SJSA1 (cell line): ENCODE measurements at places on chromosomes 16 and 17. TPM values are rescaled to one million over a fixed set of nuclear protein-coding genes. Genes with fewer than 3 reads are reported as not detected.
A peak's percentile ranks its signal among the peaks of the same experiment; 100 is the strongest.

DNA sequence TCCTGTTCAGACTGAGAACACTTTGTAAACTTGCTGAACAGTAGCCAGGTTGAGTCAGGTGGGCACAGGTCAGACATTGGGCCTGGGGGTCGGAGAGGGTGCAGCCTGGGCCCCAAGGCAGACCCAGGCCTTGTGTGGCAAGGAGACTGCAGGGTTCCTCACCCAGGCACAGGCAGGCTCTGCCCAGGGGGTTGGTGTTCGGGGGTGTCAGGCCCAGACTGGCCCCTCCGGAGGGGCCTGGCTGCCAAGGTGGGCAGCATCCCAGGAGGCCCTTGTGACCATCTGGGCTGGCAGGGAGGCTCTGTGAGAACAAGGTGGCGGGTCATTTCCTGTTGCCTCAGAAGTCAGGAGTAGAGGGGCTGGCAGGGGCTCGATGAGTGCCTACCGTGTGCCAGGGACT, 585 bp upstream of the MYO15A start:
- no peak for DNase-seq

DNA sequence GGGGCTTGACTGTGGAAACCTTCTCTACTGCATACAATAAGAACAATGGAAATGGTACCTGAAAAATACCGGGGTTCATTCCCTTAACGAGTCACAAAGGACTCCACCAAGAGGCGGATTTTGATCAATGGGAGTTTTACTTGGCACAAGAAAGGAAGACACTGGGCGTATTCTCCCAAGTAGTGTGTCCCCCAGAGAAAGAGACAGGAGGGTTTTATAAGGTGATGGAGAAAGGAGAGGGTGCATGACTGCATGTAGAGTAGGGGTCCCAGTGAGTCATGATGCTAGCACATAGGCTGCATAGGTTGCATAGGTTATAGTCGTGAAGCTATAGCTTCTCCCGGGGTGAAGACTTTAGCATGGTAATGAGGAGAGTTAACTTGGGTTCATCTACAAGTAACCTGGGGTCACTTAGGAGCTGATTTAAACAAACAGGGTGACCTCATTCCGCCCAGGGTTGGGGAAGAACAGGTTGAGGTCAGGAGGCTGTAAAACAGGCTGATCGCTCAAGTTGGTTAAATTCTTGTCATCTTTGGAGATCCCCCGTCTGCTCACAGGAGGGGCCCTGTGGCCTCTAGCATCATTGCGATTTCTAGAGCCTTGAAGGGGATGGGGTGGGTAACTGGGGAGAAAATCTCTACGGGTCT, 1.5 kb downstream of the MPV17L start:
- DNase-seq, result no peak

GRCh38 chr17:72120642-72121163, at the start of gene SOX9:
TSS of gene SOX9 (plus strand) at chr17:72121020. CDS start at chr17:72121392, 372 bp downstream.
- peak; percentile 88 for DNase-seq

GRCh38 chr17:50943575-50943933, 77.4 kb upstream of the TOB1 start:
- no peak for DNase-seq

GRCh38 chr17:78933959-78934568, 8.9 kb upstream of the TIMP2 start:
- DNase-seq, result peak; percentile 99

DNA sequence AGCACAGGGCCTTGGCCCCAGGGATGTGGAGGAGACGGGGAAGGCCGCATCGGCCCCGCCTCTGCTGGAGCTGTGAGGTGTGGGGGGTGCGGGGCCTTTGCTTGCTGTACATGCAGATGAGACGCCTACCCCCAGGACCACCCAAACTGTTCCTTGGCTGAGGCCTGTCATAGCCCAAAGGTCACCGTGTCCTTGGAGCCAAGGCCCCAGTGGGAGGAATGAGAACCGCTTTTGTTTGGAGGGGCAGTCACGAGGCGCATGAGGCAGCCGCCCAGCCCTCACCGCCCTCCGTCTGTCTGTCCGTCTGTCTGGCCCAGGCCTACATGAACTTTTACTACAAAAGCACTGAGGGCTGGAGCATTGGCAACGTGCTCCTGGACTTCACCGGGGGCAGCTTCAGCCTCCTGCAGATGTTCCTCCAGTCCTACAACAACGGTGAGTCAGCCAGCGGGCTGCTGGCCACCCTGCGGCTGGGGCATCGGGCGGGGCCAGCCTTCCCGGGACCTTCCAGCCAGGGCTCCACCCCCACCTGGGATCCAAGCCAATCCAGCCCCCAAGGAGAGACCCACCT, 8.8 kb downstream of the TAX1BP3 start:
- peak; percentile 90 for DNase-seq

DNA sequence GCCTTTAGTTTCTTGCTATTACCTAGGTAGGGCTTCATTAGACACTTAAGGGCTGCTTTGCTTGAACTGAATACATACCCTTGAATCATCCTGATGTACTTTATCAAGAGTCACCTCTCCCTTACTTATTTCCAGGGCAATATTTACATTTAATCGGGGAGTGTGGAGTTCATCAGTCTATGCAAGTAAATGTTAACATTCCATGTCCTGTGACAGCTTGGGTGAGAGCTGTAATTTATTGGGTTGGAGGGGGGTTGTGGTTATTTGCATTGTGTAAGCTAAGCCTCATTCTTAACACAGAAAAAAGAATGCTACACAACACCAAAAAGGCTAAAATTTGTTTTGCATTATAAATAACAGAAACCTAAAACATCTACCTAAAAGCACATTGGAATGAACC, 16.7 kb downstream of the KCNJ16 start:
- DNase-seq, result no peak

DNA sequence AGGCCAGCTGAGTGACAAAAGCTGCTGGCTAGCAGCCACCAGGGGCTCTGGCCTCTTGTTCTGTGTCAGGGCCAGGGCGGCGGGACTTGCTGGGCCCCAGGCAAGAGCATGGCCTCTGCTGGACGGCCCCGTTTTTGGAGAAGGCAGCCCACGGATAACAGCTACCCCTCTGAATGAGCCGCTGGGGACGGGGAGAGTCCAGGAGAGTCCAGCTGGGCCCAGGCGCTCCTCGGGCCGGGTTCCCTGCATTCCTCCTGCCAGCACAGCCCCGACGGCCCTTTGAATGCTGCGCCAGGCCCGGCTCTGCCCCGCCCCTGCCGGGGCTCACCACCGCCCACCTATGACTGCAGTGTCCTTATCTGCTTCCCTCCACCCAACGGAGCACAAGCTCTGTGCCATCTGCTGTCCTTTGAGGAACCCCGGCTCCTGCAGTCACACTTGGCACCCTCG, 33.4 kb downstream of the SLC7A5 start:
- DNase-seq, result no peak

DNA sequence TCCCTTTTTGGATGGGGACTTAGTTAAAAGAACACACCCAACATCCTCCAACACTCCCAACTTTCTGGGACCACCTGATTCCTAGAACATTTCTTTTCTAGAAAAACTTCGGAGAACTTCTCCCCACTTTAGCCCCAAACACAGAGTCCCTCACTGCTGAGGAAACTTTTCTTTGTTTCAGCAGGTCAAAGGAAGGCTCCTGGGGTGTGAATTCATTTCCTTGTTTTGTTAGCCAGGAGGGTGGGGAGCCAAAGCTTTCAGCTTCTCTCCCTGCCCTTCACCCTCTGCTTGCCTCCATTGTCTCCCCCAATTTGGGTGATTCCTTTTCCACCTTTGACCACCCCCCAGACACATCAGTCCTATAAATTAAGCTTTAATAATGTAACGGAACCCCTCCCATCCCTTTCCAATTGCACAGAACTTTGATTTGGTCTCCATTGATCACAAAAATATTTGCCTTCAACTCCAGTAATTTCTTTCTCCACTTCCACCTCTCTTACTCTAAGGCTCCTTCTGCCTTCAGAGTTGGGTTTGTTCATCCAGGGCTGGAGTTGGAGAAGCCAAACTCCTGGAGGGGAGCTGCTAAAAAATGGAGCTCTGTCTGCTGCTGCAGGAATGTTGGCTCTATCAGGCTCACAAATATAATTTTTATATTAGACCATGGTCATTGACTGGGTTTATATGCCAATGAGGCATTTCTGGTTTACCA, 10.3 kb downstream of the HOXB4 start:
- DNase-seq, result no peak

GRCh38 chr17:6994118-6994598, 1.7 kb upstream of the ALOX12 start:
- no peak for DNase-seq

- DNase-seq, result no peak
Measured at GRCh38 chr17:27899525-27899924, 6.4 kb upstream of the LYRM9 start.

GRCh38 chr17:12691173-12691572, 25.5 kb downstream of the MYOCD start:
- DNase-seq, result no peak

DNA sequence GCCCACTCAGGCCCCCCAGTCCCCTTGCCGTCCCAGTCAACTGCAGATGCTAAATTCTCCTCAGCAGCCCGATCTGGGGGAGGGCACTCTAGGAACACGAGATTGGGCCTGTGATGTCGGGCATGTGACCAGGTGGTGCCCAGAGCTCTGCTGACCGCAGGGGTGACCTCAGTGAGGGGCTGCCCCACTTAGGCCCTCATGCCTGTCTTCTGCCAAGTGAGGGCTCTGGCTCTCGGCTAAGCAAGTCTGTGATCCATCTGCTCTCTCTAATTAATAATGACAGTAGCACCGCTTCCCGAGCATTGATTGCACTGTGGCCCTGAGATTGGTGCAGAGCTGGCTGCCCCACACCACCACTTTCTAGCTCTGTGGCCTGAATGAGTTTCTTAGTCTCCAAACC, 138.8 kb downstream of the MRM1 start:
- DNase-seq, result no peak

DNA sequence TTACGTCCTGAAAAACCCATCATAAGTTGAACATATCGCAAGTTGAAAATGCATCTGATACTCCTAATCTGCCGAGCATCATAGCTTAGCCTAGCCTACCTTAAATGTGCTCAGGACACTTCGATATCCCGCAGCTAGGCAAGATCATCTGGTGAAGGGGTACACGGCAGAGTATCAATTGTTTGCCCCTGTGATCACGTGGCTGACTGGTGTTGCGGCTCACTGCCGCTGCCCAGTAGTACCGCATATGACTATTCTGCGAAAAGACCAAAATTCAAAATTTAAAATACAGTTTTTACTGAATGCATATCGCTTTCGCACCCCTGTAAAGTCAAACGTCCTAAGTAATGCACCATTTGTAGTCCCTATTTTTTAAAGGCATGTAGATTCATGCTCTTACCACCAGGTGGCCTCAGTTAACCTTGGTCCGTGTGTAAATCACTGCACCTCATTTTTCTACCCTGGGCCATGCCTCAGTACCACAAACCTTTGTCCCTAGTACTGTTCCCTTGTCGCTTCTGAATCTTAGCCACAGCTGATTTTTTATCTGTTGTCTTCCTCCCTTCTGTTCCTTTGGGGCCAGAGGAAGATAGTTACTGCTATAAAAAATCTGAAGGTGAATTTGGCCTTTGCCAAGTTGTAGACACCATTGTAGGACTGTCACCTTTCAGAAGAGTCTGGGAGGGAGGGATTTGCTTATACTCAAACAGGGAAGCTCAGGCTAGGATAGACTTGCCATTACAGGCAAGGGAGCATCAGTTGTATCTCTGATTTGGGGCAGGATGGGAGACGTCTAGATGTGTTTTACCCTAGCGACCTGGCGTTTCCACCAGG, 34.4 kb downstream of the WWP2 start:
- peak; percentile 46 for DNase-seq

- DNase-seq, result no peak
Measured at GRCh38 chr17:13194887-13195286, 177.1 kb upstream of the ELAC2 start.

DNA sequence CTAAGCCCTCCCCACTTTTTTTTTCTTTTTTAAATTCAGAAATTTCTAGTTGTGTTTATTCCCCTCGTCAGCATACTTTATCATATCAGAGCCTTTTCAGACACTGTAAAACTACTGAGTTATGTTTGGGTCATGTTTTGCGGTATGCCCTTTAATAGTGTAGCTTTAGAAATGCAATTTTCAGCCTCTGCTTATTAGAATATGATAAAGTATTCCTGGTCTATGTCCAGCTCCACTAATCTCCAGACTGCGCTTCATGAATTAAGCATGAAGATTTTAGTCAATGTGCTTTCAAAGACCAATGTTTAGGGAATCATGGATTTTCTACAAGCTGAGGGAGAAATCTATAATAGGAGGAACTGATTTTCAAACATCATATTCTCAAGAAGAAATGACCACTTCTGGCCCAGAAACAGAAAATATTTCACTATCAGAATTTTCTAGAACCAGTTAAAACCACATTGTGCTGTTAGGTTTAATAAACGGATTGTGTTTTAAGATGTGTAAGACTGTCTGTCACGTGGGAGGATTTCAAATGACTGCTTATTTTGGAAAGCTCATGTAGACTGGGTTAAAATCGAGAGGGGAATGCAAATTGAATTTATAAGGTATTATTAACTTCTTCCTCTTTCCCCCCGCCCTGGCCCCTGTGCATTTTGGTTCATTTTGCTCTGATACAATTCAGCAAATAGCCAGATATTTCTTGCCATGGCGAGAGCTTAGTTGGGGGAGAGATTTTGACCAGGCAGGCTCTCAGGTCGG, 498.5 kb downstream of the WWOX start:
- DNase-seq, result no peak

GRCh38 chr16:72704746-72705372, 343.1 kb downstream of the ZFHX3 start:
- DNase-seq, result no peak

- DNase-seq, result no peak
Measured at GRCh38 chr17:1639549-1640180, 5.9 kb downstream of the SCARF1 start.

DNA sequence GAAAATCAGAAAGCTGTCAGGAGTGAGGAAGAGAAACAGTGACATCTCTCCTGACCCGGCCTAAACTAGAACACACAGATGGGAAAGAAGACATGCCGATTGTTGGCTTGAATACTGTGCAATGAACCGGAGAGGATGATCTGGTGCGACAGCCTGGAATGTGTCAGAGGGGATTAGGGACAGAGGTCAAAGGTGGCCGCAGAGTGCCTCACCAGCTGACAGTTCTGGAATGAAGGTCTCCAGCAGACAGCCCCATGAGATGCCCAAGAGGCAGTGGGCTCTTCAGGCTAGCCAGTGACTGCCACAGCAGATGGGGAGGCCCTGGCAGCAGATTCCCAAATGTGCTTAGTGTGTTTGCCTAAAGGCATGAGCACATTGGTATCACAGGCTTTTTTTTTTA, 623.2 kb downstream of the CDH8 start:
- no peak for DNase-seq

- no peak for DNase-seq
Measured at GRCh38 chr16:88539261-88539651, 30.9 kb upstream of the ZC3H18 start.

DNA sequence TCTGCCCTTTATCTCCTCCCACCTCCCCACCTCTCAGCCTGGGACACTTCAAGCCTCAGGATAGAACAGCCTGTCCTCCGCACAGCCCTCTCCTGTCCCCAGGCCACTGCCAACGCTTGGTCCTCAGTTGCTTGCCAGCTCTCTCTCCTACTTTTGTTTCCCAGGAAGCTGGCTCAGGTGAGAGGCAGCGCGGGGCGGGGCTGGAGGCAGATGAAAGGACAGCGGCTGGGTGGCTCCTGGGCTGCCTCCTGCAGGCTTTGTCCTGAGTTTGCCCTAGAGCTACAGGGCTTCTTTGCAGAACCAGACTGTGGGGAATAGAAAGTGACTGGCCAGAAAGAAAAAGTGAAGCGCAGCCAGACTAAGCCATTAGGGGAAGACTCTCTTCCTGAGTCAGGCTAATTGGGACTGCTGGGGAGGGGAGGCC, 48.2 kb upstream of the CDC42EP4 start:
- DNase-seq, result no peak

KRT17 gene
- total RNA-seq, result 3,176 and 3,345 TPM in 2 replicates

PLEKHH3 gene
- total RNA-seq, result 3.8 and 8.8 TPM in 2 replicates

CNTNAP4 gene
- not detected in 2 replicates for total RNA-seq

ZNF385C gene
- total RNA-seq, result not detected in 2 replicates

PDPK1 gene
- 20.3 and 21.9 TPM in 2 replicates for total RNA-seq

PPL gene
- 0.11 TPM in 1 of 2 replicates, not detected in the other for total RNA-seq

PIRT gene
- total RNA-seq, result not detected in 2 replicates

P2RX1 gene
- 5.1 and 9.6 TPM in 2 replicates for total RNA-seq

NHLRC4 gene
- total RNA-seq, result 0.37 TPM in 1 of 2 replicates, not detected in the other
